ENCODE measurements at places on chromosomes 3 and 15. TPM values are rescaled to one million over a fixed set of nuclear protein-coding genes. Genes with fewer than 3 reads are reported as not detected.
A peak's percentile ranks its signal among the peaks of the same experiment; 100 is the strongest.

DNA sequence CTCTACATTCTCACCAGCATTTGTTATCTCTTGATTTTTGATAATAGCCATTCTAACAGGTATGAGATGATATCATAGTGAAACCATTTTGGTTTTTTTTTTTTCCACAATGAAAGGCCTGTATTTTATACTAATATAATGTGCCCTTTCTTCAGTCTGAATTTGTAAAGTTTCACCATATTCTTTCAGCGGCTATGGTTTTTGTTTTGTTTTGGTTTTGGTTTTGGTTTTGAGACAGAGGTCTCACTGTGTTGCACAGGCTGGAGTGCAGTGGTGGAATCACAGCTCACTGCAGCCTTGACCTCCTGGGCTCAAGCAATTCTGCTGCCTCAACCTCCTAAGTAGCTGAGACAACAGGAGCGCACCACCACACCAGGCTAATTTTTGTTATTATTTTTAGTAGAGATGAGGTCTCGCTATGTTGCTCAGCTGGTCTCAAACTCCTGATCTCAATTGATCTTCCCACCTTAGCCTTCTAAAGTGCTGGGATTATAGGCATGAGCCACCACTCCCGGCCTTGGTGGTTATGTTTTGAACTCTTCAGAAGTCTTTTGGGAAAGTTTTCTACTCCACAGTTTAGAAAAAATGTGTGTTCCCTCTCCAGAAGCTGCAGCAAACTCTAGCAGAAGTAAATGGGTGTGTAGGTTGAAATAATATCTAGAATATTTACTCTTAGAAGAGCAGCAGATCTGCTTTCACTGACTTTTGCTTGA is 110.2 kb upstream of the UMPS start:
- no peaks in the 10 kb centered on the region for H3K36me3 ChIP-seq
- peaks cover 53% of the 10 kb centered on the region for H3K4me1 ChIP-seq
- H3K27ac ChIP-seq = peak overlapping the region; percentile 30
- H3K4me3 ChIP-seq = no peak overlapping the region
- no peak for DNase-seq

DNA sequence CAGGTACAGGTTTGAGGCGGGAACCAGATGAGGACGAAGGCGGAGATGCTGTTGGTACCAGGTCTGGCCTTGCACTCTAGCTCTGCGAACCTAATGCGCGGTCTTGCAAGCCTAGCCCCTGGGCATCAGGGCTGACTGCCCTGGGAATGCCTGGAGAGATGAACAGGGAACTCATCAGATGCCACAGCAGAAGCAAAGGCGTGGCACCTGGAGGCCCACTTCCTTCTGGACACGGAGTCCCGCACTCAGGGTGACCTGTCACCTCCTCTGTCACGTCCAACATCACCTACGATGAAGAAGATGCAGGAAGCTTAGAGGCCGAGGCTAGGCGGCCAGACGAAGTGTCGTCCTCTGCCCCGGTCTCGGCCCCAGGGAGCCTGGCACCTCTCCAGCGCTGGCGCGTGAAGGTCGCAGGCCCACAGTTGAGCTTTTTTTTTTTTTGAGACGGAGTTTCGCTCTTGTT is 9.4 kb downstream of the RPLP1 start:
- DNase-seq = peak; percentile 45
- no peak overlapping the region for H3K27ac ChIP-seq
- no peaks in the 10 kb centered on the region for H3K27me3 ChIP-seq
- H3K4me1 ChIP-seq = peaks cover 9% of the 10 kb centered on the region

DNA sequence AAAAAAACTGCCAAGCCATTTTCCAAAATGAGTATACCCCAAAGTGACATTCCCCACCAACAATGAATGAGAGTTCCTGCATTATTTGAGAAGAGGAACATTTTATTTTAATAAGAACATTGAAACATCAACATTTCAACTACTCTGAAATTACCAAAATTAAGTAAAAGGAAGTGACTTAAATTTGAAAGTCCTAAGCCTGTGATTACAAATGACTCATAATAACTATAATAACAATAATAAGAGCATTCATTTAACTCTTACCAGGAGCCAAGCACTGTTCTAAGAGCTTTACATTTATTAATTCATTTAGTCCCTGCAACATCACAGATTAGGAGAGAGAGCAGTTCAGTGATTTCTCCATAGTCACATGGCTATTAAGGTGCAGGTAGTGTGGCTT is 32.4 kb downstream of the LRRC28 start:
- H3K4me1 ChIP-seq = no peaks in the 10 kb centered on the region
- no peak overlapping the region for H3K4me3 ChIP-seq
- no peak overlapping the region for H3K27ac ChIP-seq
- H3K27me3 ChIP-seq = no peaks in the 10 kb centered on the region

DNA sequence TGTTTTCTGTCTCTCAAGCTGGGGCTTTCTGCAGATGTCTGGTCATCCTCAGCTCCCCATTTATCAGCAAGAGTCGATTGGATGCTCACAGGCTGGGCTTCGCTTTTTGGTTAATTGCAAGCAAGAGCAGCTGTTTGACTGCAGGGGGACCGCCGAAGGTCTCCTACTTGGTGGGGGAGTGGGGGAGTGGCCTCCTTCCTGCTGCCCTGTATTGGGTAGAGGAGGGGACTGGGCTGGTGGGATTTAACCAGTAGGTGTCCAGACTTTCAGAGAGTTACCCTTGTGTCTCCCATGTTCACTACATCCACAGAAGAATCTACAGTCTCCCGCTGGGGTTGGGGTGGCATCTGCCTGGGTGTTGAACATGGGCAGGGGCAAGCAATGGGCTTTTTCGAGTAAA is 78.7 kb downstream of the PLXNA1 start:
- H3K36me3 ChIP-seq = no peaks in the 10 kb centered on the region
- no peak overlapping the region for H3K4me3 ChIP-seq
- no peak overlapping the region for H3K27ac ChIP-seq
- H3K4me1 ChIP-seq = no peaks in the 10 kb centered on the region

- H3K4me3 ChIP-seq = no peak overlapping the region
- H3K27me3 ChIP-seq = no peaks in the 10 kb centered on the region
- H3K27ac ChIP-seq = no peak overlapping the region
- H3K4me1 ChIP-seq = no peaks in the 10 kb centered on the region
- no peak for DNase-seq
These were observed 63.8 kb downstream of the LRRC49 start for GRCh38 chr15:70956201-70956995.

DNA sequence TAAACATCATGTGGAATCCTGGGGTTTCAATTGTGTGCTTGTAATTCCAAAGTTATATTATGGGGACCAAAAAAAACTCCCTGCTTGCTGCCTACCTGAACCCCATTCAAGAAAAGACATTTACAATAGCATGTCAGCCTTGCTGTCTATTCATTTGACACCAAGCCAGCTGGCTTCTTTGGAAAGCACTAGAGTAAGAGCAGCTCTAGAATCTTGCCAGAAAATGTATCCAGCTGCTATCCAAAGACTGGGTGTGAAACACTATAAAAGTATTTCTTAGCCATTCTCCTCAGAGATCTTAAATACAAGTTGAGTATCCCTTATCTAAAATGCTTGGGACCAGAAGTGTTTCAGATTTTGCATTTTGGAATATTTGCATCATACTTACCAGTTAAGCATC is 87.4 kb downstream of the RAD18 start:
- no peak overlapping the region for H3K4me3 ChIP-seq
- no peaks in the 10 kb centered on the region for H3K27me3 ChIP-seq
- H3K36me3 ChIP-seq = no peaks in the 10 kb centered on the region
- no peaks in the 10 kb centered on the region for H3K4me1 ChIP-seq

- H3K4me1 ChIP-seq = no peaks in the 10 kb centered on the region
- no peak for DNase-seq
- no peak overlapping the region for H3K4me3 ChIP-seq
- no peaks in the 10 kb centered on the region for H3K36me3 ChIP-seq
- H3K27ac ChIP-seq = no peak overlapping the region
These were observed 254.3 kb upstream of the LRRC3B start for GRCh38 chr3:26368312-26368711.

- no peak overlapping the region for H3K4me3 ChIP-seq
- H3K4me1 ChIP-seq = no peaks in the 10 kb centered on the region
- no peaks in the 10 kb centered on the region for H3K27me3 ChIP-seq
- peaks cover 11% of the 10 kb centered on the region for H3K36me3 ChIP-seq
- H3K27ac ChIP-seq = no peak overlapping the region
These were observed 48.5 kb downstream of the TJP1 start for GRCh38 chr15:29773816-29774215.

DNA sequence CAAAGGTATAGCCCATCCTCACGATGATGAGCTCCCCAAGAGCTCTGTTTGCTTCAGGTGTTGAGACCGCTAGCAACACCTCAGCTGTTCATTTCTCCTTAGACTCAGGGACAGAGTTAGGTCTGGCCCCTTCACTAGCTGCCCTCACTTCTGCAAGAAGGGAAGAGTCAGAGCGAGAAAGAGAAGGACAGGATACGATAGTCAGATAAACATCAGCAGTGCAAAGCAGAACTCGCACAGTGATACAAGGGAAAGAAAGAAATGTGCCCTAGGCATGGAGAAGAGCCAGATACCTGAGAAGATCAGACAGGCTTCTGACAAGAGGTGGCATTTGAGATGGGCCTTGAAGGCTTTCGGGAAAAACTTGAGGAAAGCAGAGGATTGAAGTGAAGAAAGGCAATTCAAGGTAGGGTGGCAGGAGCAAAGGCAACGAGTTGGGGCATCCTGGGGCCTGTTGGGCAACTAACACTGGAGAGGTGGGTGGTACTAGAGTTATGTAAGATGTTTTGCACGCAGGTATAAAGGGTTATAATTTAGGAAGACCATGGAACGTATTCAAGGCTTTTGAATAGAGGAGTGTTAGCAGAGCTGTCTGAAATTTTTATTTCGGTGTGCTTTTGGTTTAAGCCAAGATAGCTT is 106.0 kb downstream of the PGPEP1L start:
- no peak for DNase-seq
- no peaks in the 10 kb centered on the region for H3K27me3 ChIP-seq
- H3K27ac ChIP-seq = no peak overlapping the region
- no peak overlapping the region for H3K4me3 ChIP-seq
- H3K36me3 ChIP-seq = peaks cover 3% of the 10 kb centered on the region

DNA sequence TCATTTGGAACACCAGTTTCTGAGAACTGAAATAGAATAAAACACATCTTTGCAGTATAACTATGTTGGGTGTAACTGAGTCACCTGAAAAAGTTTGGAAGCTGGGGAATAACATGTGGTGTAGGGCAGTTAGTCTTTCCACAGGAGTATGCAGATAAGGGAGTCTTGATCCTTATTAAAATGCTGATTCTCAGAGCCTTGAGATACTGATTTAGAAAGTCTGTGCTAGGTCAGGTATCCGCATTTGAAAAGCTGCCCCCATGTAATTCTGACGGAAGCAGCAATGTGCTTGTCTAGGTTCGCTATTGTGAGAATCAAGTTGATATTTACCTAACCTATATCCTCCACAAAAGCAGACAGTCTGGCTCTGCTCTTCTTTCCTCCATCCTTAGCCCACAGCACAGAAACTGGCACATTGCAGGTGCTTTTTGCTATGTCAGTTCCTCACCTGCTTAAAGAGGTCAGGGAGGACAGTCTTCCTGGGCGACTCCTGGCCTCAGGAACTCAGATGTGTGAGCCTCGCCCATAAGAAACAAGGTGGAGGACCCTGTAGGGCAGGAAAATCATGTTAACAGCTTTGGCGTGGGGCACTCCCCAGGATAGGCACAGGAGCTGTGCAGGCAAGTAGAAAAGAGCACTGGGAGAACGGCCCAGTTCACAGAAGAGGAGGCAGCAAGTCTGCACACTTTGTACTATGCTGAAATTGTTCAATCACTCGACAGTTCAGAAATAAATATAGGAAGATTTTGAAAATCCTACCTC is 27.6 kb upstream of the SRPRB start:
- no peak overlapping the region for H3K27ac ChIP-seq
- H3K36me3 ChIP-seq = no peaks in the 10 kb centered on the region
- no peaks in the 10 kb centered on the region for H3K4me1 ChIP-seq
- DNase-seq = no peak

DNA sequence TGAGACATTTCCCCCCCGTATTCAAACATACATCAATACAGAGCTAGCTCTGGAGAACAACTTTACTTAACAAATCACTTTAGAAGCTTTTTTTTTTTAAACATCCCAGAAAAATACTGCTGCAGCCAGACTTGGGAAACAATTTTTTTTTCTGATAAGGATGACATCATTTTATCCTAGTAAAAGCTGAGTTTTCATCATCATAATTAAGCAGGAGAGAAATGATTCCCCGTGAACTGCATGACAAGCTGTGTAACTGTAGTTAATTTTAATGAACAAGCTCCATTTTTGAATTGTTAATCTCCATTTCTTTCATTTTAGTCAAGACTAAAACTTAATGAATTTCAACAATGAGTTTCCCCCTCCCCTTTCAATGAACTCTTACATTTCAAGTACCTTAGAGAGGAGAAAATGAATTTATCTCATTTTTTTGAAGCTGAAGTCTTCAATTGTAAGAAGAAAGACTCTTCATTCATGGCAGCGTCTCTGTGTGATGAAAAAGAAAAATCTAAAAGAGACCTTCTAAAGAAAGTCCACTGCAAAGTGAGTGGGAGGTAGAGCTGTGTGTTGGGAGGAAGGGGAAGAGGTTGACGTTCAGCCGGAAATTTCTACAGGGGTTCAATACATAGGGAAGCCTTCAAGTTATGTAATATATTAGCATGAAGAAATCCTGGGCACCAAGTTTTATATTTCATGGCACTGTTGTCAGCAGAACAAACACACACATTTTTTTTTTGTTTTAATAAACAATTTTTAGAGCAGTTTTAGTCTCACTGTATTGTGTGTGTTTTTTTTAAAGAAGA is 31.7 kb downstream of the HES1 start:
- H3K4me1 ChIP-seq = peaks cover 31% of the 10 kb centered on the region
- DNase-seq = no peak
- H3K27ac ChIP-seq = no peak overlapping the region
- H3K4me3 ChIP-seq = no peak overlapping the region
- H3K27me3 ChIP-seq = no peaks in the 10 kb centered on the region

DNA sequence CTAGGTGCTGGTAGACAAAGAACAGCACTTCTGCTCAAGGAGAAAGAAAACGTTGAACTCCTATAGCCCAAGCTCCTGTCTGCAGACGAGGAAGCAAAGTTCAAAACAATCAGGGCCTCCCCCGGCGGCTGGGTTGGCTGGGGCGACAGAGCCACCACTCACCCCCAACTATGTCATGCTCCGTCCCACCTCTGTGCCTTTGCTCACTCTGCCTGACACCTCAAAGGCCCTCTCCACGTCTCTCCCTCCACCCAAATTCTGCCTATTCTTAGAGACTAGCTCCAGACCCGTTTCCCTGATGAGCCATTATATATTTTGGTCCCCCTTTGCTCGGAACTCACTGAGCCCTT is 304.3 kb downstream of the TLE3 start:
- H3K36me3 ChIP-seq = no peaks in the 10 kb centered on the region
- DNase-seq = no peak
- H3K4me3 ChIP-seq = no peak overlapping the region
- peak overlapping the region; percentile 77 for H3K27ac ChIP-seq
- H3K27me3 ChIP-seq = no peaks in the 10 kb centered on the region
- peaks cover 12% of the 10 kb centered on the region for H3K4me1 ChIP-seq

The NRROS gene
- total RNA-seq = 1.8 TPM

The DUOX1 gene
- 0.26 TPM for total RNA-seq

The CYP19A1 gene
- total RNA-seq = not detected

The CCDC80 gene
- total RNA-seq = 25.1 TPM

The SLC28A2 gene
- total RNA-seq = 2.3 TPM

The BLOC1S6 gene
- 34.0 TPM for total RNA-seq

The IL17RD gene
- total RNA-seq = 1.3 TPM

Measured in body of pancreas (tissue), 4 donors.